Heart right ventricle (tissue), 16 donors: ENCODE measurements at places on chromosomes 11 and 22. TPM values are rescaled to one million over a fixed set of nuclear protein-coding genes. Genes with fewer than 3 reads are reported as not detected.

NLRP10 gene
- not detected for polyA plus RNA-seq

MAPK8IP2 gene
- polyA plus RNA-seq, result 0.49 TPM

SCUBE1 gene
- polyA plus RNA-seq, result 0.01 TPM

INSC gene
- 0.61 TPM for polyA plus RNA-seq

CCND1 gene
- polyA plus RNA-seq, result 11.4 TPM

MMP3 gene
- not detected for polyA plus RNA-seq

MRGPRX4 gene
- polyA plus RNA-seq, result not detected

CAVIN3 gene
- polyA plus RNA-seq, result 186 TPM

CD6 gene
- polyA plus RNA-seq, result 0.12 TPM

MFRP gene
- 0.04 TPM for polyA plus RNA-seq

- peaks cover 7% of the 10 kb centered on the region for H3K4me1 ChIP-seq
- H3K27ac ChIP-seq, result peak overlapping the region; percentile 53
- no peak for DNase-seq
- no peak overlapping the region for H3K4me3 ChIP-seq
These were observed 206.3 kb downstream of the DDX10 start for GRCh38 chr11:108871152-108871551.

DNA sequence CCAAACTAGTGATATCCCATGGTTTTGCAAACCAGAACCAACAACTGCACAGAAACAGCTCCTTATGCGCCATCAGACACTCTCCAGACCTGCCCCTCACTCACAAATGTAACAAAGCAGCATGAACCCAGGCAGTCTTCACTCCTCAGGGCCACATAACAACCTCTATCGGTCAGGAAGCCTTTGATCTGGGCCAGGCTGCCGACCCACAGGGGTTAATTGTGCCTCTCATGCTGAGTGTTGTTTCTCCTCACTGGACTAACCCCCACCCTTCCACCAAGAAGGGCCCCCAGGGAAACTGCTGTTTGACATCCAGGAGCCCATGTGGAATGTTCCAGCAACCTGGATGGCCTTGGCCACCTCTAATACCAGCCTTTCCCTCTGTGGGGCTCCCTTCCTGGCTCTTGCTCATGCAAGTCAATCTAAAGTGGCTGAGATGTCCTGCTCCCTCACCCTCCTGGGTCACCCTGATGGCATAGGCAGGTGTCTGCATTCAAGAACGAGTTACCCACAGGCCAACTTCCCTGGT lies 7.9 kb upstream of the RGL4 start:
- no peak for DNase-seq
- H3K27ac ChIP-seq, result no peak overlapping the region
- H3K4me1 ChIP-seq, result peaks cover 28% of the 10 kb centered on the region
- peaks cover 39% of the 10 kb centered on the region for H3K36me3 ChIP-seq
- no peak overlapping the region for H3K4me3 ChIP-seq

- H3K36me3 ChIP-seq, result no peaks in the 10 kb centered on the region
- DNase-seq, result no peak
- H3K4me3 ChIP-seq, result no peak overlapping the region
- H3K4me1 ChIP-seq, result peaks cover 19% of the 10 kb centered on the region
- no peaks in the 10 kb centered on the region for H3K27me3 ChIP-seq
- H3K27ac ChIP-seq, result no peak overlapping the region
These were observed 151.7 kb downstream of the UVRAG start for GRCh38 chr11:75966537-75967287.

- no peaks in the 10 kb centered on the region for H3K36me3 ChIP-seq
- DNase-seq, result no peak
- no peaks in the 10 kb centered on the region for H3K27me3 ChIP-seq
- H3K4me3 ChIP-seq, result no peak overlapping the region
- no peaks in the 10 kb centered on the region for H3K4me1 ChIP-seq
These were observed 151.5 kb downstream of the AASDHPPT start for GRCh38 chr11:106228996-106229395.

DNA sequence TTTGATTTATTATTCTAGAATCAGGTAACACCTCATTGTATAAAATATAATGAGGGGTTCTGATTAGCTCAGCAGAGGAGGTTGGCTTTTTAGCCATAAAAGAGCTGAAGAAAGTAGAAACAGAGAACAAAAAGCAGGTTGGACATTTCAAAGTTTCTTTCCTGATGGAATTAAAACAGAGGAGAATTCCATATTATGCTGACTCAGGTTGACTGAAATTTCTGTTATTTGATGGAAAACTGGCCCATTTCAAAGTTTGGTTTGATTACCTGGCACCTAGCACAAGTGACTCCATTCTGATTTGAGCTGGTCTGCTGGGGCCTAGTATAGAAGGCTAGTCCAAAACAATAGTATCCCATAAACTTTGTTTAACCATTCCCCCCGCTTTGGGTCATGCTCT lies 24.9 kb downstream of the OR56B4 start:
- no peaks in the 10 kb centered on the region for H3K4me1 ChIP-seq
- no peak for DNase-seq
- H3K27ac ChIP-seq, result no peak overlapping the region
- no peaks in the 10 kb centered on the region for H3K36me3 ChIP-seq
- no peak overlapping the region for H3K4me3 ChIP-seq

- peaks cover 3% of the 10 kb centered on the region for H3K4me1 ChIP-seq
- H3K36me3 ChIP-seq, result no peaks in the 10 kb centered on the region
- DNase-seq, result peak; percentile 65
- H3K4me3 ChIP-seq, result peak overlapping the region; percentile 38
These were observed 49.1 kb upstream of the A4GALT start for GRCh38 chr22:42769574-42770447.

GRCh38 chr22:40853961-40854360 lies 2.5 kb downstream of the ST13 start:
- H3K36me3 ChIP-seq, result peaks cover 20% of the 10 kb centered on the region
- no peaks in the 10 kb centered on the region for H3K27me3 ChIP-seq
- DNase-seq, result no peak
- no peak overlapping the region for H3K4me3 ChIP-seq
- H3K4me1 ChIP-seq, result peaks cover 62% of the 10 kb centered on the region

GRCh38 chr22:24165673-24166072 lies 15.6 kb upstream of the SUSD2 start:
- no peak overlapping the region for H3K27ac ChIP-seq
- H3K36me3 ChIP-seq, result peaks cover 4% of the 10 kb centered on the region
- peaks cover 53% of the 10 kb centered on the region for H3K4me1 ChIP-seq

DNA sequence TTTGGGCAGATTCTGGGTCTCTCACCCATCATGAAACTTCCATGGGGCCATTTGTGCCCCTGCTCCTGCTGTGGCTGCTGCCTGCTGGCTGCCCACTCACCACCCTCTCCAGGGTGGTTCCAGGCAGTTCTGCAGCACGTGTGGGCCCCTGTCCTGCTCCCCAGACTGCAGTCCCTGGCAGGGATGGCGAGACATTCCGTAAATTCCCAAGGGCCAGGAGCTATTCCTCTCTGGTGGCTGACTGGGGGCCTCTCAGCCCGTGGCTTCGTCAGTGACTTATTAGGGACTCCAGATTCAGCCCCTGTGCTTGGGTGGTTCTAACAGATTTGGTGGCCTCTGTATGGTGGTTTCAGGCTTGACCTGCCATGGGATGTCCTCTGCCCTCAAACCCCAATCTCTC lies 3.9 kb upstream of the SLC22A8 start:
- H3K4me1 ChIP-seq, result no peaks in the 10 kb centered on the region
- no peak for DNase-seq
- H3K27me3 ChIP-seq, result no peaks in the 10 kb centered on the region
- no peaks in the 10 kb centered on the region for H3K36me3 ChIP-seq
- H3K27ac ChIP-seq, result no peak overlapping the region

GRCh38 chr11:115605871-115606497 lies 101.8 kb upstream of the CADM1 start:
- peak overlapping the region; percentile 82 for H3K27ac ChIP-seq
- H3K4me1 ChIP-seq, result peaks cover 7% of the 10 kb centered on the region
- H3K4me3 ChIP-seq, result no peak overlapping the region
- no peaks in the 10 kb centered on the region for H3K27me3 ChIP-seq

GRCh38 chr11:62062223-62062861 lies 61.5 kb upstream of the INCENP start:
- no peak for DNase-seq
- H3K27me3 ChIP-seq, result no peaks in the 10 kb centered on the region
- peak overlapping the region; percentile 49 for H3K27ac ChIP-seq
- H3K4me1 ChIP-seq, result no peaks in the 10 kb centered on the region
- no peak overlapping the region for H3K4me3 ChIP-seq

GRCh38 chr22:25651332-25652085 lies 87.0 kb downstream of the GRK3 start:
- no peak overlapping the region for H3K4me3 ChIP-seq
- no peaks in the 10 kb centered on the region for H3K27me3 ChIP-seq
- no peak for DNase-seq
- no peaks in the 10 kb centered on the region for H3K4me1 ChIP-seq
- H3K36me3 ChIP-seq, result no peaks in the 10 kb centered on the region

DNA sequence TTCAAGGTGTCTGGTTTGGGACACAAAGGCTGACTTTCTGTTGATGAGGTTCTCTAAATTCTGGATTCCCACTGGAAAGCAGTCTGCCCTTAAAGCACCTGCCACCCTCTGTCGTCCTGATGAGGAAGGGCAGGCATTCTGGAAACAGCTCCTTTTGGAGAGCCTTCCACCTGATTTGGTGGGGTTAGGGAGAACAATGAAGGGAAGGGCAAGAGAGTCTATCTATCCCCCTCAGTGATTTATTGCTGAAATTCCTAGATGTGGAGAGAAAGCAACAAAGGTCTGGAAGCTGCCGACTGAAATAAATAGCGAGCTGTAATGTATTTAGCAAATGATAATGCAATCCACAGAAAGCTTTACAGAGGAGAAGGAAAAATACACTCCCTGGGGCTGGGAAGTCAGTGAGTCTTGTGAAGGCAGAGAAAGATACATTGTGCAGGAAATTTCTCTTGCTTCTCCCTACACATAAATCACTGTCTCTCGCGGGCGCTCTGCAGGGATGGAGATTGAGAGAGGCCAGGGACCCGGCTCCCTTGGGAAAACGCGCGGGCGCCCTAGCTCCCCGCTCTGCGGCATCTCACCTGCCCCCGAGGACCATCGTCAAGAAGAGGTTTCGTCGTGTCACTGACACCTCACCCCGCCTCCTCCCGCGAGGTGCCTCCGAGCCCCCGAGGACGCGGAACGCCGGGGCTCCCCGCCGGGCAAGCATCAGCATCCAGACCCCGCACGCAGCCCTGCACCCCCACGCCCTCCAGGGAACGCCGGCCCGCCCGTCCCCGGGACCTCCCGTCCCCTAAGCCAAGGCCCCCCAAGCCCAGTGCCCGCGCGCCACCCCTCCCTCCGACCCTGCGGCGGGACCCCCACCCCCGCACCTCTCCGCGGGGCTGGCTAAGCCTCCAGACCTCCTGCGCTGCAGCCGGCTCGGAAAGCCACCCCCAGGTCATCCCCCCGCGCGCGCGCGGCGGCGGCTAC lies 673 bp downstream of the CDON start:
- peak overlapping the region; percentile 82 for H3K27ac ChIP-seq
- no peaks in the 10 kb centered on the region for H3K36me3 ChIP-seq
- no peaks in the 10 kb centered on the region for H3K27me3 ChIP-seq
- no peak for DNase-seq

- peak overlapping the region; percentile 56 for H3K4me3 ChIP-seq
- peaks cover 3% of the 10 kb centered on the region for H3K36me3 ChIP-seq
- H3K4me1 ChIP-seq, result peaks cover 69% of the 10 kb centered on the region
- DNase-seq, result no peak
These were observed 2.7 kb downstream of the RBM14 start for GRCh38 chr11:66619080-66619554.

- H3K36me3 ChIP-seq, result peaks cover 7% of the 10 kb centered on the region
- no peak for DNase-seq
- H3K27me3 ChIP-seq, result no peaks in the 10 kb centered on the region
- peaks cover 25% of the 10 kb centered on the region for H3K4me1 ChIP-seq
- no peak overlapping the region for H3K4me3 ChIP-seq
- peak overlapping the region; percentile 49 for H3K27ac ChIP-seq
These were observed 86.3 kb upstream of the CRYBB3 start for GRCh38 chr22:25113316-25113721.

DNA sequence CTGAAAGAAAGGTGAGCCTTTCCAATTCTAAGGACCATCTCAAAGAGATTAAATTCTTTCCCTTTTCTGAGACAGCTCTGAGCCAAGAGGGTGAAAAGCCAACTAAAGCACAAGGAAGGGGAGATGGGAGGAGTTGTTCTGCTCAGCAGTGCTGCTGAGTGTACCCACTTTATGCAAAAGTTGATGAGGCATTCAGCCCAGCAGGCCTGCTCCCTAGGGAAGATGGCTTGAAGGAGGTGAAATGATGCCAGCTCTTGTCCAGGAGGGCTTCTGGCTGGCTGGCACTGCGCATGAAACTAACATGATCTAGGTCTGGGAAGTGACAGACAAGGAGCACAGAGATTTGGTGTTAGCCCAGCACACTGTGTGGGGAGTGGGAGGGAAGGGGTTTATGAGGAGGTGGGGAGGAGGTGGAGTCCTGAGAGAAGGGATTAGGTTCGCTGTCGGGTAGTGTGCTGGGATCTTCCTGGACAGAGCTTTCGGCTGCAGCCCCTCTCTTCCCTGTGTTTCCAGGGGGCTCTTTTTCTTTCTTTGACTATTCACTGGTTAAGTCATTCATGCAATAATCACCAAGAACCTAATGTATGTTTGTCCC lies 225.5 kb upstream of the NARS2 start:
- no peaks in the 10 kb centered on the region for H3K27me3 ChIP-seq
- H3K4me1 ChIP-seq, result peaks cover 14% of the 10 kb centered on the region
- H3K36me3 ChIP-seq, result no peaks in the 10 kb centered on the region
- no peak overlapping the region for H3K27ac ChIP-seq

GRCh38 chr22:19644314-19645223 lies 69.7 kb upstream of the SEPTIN5 start:
- H3K4me1 ChIP-seq, result no peaks in the 10 kb centered on the region
- no peak overlapping the region for H3K4me3 ChIP-seq
- DNase-seq, result no peak
- no peaks in the 10 kb centered on the region for H3K36me3 ChIP-seq

GRCh38 chr11:13486926-13487660 lies 8.7 kb downstream of the PTH start:
- H3K27ac ChIP-seq, result no peak overlapping the region
- no peaks in the 10 kb centered on the region for H3K36me3 ChIP-seq
- peak overlapping the region; percentile 44 for H3K4me3 ChIP-seq
- peaks cover 12% of the 10 kb centered on the region for H3K27me3 ChIP-seq
